ENCODE measurements at places on chromosomes 1 and 21.

DNA sequence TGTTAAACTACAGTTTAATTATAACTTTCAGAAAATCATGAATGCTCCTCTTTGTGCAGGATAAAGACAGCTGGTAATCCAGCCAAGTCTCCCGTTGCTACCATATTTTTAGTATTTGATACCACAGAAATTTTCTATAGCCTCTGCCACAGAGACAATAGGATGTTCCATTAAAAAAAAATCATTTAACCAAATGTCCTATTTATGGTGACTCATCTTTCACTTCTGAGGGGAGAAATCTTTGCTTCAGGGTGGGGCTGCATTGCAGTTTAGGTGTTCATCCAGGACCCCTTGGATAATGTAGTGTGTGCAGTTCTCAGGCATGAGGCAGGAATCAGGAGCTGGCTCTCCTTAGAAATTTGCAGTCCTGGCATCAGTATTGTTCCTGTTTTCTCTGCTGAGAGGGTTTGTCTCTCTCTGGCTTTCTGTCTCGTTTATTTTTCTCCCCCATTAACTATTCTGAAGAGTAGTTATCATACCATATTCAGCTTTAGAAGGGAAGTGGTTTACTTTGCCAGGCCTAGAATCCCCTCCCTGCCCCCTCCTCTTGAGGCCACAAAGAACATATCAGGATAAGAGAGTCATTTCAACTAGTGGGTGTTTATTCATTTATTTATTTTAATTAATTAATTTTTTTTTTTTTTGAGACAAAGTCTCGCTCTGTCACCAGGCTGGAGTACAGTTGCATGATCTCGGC is 3.1 kb downstream of the PRUNE1 start:
- no peak for DNase-seq

DNA sequence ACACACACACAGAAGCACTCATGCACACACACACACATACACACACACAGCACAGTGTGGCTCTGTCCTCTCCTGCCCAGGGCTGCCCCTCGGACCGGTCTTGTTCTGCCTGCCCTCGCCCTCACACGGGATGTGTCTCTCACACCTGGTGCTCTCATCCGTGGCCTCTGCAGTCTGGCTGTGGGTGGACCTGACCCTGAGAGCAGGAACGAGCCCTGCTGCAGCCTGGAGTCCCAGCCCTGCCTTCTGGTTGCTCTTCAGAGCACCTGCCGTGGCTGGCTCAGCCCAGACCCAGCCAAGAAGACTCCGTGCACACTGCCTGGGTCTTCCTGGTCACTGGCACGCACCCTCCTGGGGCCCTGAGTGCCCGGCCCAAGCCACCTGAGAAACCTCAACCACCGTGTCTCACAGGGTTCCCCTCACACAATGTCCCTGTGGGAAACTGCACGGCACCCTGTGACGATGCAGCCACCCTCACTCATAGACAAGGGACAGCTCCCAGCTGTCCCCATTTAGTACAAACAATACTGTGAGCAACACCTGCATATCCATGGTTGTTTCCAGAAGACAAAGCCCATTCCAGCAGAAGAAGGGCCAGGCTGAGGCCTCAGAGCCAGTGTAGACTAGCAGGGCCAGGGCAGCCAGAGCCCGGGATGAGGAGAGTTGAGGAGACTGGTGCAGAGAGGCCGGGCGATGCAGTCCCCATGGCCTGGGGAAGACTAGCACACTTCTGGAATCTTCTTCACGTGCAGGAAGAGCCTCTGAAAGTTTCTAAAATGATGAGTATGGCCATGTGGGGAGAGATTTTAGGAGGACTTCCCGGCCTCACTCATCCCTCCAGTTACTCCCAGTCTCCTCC is 234.0 kb downstream of the NPHP4 start:
- peak; percentile 7 for DNase-seq

- DNase-seq = no peak
Measured at GRCh38 chr1:178702146-178702545, 22.9 kb upstream of the RALGPS2 start.

DNA sequence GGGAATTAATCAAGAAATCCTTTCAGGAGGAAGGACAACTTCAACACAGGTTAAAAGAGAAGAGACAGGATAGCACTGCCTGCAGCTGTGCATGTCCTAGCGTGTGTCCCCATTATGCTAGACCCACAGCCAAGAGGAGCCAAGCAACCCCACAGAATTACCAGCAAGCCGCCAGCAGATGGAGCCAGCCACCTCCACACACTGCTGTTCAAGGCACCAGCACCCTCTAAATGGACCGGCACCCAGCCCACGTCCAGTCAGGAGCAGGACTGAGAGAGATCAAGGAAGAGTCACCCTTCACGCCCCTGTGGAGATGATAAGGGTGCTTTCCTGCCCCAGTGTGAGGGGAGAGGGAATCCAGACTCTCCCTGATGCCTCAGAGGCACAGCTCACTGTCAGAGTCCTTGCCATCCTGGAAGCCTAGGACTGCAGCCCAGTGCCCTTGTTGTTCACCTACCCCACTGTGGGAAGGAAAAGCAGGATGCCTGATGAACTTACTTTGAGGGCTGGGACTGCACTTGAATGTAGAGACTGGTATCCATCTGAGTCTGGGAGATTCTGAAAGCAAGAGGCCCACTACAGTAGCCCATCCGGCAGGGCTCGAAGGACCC is 37.1 kb upstream of the CTTNBP2NL start:
- no peak for DNase-seq

- no peak for DNase-seq
Measured at GRCh38 chr1:238953448-238954010, 432.8 kb upstream of the CHRM3 start.
